HCEC 1CT (cell line): ENCODE measurements at places on chromosomes 4 and X.
A peak's percentile ranks its signal among the peaks of the same experiment; 100 is the strongest.

GRCh38 chrX:139965421-139965820, at the start of gene CXorf66:
Gene CXorf66 (minus strand): TSS chrX:139965521. CDS start chrX:139965496, 25 bp downstream.
- DNase-seq, result no peak

- peak; percentile 65 for DNase-seq
Observed at GRCh38 chrX:150730719-150731118, 37.5 kb downstream of the MTMR1 start.

DNA sequence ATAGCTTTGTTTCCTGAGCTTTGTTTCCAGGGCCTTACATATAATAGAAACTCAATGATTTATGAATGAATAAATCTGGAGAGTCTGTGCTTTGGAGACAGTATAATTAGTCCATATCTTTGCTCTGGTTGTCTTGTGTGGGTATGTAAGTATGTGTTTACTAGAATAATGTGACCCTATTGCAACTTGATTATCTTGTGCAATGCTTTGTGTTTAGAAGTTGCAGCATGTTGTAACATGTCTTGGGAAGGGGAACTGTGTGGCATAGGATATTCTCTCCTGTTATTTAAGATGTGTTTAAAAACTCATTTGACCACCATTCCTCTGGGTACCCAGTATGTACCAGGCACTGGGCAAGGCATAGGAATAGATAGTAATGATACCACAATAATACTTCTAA, 6.1 kb downstream of the SPATA18 start:
- DNase-seq, result no peak

DNA sequence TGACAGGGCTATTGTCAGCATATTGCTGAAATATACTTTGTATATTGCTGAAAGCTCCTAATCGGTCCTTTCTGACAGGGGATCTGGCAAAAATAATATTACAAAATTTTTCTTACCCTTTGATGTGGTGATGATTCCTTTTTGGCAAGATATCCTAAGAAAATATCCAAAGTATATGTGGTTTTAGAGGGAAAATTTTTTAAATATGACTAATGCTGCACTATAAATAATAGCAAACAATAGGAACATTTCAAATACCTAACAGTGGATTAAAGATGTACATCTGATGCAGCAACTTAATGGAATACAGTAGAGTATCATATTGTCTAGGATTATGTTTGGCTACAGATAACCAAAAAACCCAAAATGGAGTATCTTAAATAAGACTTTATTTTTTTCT, 49.6 kb downstream of the RRAGB start:
- DNase-seq, result peak; percentile 35

GRCh38 chrX:19172741-19173140, 50.5 kb upstream of the ADGRG2 start:
- no peak for DNase-seq

GRCh38 chr4:91058345-91058744, 931.2 kb downstream of the CCSER1 start:
- DNase-seq, result no peak

DNA sequence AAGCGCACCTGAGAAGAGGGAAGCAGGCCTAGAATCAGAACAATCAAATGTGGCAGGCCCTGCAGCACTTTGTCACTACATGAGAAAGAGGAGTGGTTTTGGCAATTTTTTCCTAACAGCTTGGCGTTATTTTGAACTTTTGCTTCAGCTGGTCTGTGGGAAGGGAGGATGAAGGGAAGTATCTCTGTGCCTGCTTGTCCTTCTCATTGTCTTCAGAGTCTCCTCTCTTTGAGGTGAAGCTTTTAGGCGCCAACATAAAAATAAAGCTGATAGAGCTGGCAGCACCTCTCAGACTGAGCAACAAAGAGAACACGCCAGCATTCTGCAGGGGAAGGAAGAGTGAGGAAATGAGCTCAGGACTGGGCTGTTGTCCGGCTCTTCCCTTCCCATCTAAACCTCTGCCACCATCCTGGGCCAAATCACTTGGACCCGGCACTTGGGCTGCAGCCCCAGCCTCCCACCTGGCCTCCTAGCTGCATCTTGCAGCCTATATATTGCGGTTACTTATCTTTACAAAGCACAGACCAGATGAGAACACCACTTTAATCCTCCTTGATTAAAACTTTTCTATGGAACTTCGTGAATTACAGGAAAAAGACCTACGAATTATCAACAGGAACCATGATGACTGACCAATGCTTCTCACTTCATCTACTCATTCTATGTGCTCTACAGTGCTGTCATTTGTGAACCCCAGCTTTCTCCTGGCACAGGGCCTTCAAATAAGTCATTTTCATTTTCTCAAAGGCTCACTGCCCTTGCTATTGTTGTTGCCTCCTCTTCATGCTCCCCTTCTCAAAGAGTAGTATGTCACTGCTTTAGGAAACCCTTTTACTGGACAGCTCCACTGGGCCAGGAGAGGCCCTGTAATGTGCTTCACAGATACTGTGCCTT, 476.4 kb upstream of the HS3ST1 start:
- DNase-seq, result no peak

DNA sequence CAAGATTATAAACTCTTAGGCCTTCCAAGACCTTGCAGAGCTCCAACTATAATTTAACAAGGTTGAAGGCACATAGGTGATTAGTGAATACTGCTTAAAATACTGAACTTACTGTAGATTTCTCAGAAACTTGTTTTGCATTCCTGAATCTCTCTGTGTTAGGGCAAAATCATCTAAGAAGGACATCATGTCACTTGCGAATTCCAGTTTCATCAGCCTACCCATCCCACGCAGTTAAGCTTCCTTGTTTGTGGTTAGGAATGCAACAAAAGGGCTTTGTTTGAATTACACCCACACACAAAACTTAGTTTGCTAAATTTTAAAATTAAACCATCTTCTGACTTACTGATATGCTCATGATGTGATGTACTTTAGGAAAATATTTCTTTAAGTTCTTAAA, 174.0 kb downstream of the SOWAHB start:
- peak; percentile 59 for DNase-seq

DNA sequence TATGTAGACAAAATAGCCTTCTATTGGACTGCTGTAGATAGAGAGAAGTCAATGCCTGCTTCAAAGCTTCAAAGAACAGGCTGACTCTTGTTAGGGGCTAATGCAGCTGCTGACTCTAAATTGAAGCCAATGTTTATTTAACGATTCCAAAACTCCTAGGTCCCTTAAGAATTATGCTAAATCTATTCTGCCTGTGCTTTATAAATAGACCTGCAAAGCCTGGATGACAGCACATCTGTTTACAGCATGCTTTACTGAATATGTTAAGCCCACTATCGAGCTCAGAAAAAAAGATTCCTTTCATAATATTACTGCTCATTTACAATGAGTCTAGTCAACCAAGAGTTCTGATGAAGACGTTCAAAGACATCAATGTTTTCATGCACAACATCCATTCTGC, 54.8 kb upstream of the RBMXL3 start:
- no peak for DNase-seq

DNA sequence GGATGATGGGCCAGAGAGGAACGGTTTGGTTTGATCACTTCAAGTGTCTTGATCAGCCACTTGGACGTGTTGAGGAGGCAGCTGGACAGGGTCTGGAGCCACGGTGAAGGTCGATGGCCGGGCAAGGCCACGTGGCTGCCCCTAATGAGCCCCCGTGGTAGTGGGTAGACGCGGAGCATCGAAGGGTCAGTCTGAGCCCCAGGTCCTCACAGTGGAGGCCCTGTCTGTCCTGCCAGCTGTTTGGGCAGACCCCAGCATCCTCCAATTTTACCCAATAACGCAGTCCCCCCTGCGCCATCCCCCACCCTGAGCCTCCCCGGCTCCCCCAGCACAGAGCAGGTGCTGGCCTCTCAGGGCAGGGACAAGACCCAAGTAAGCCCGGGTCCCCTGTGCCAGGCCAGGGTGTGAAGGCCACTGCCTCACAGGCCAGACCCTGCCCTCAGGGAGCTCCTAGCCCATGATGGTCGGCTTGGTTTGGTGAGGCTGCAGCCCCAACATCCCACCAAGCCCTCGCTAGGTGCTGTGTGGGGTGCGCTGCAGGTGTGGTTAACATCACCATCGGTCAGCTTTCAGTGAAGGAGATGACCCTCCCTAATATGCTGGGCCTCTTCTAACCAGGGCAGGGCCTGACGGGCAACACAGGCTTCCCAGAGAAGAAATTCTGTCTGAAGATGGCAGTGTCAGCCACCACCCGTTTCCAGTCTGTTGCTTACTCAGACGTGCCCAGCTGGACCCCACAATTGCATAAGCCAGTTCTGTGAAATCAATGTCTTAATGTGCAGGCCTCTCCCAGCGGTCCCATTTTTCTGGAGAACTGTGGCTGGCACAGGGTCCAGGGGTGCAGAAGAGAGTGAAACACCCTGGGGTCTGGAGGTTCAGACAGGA, 40.5 kb upstream of the NKX1-1 start:
- DNase-seq, result no peak

DNA sequence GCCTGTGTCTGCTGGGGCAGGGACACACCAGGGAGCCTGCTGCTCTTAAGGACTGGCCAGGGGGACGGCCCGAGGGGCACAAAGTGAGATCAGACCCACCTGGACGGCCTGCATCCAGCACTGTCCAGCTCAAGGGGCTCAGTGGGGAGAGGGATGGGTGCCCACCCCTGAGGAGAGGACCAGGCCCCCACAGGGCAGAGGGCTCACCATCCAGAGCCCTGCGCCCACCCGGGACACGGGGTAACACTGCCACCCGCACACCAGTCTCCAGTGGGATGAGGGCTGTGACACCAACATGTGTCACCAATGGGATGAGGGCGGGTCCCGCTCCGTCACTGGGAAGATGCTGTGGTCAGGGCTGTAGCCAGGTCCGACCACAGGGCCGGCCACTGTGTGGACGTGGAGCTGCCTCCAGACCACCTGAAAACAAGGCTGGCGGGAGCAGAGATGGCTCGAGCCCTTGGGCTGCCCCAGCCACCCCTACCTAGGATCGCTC, 13.2 kb downstream of the DGKQ start:
- DNase-seq, result no peak

- DNase-seq, result peak; percentile 56
Observed at GRCh38 chr4:130125467-130125866, 1029.5 kb downstream of the C4orf33 start.

DNA sequence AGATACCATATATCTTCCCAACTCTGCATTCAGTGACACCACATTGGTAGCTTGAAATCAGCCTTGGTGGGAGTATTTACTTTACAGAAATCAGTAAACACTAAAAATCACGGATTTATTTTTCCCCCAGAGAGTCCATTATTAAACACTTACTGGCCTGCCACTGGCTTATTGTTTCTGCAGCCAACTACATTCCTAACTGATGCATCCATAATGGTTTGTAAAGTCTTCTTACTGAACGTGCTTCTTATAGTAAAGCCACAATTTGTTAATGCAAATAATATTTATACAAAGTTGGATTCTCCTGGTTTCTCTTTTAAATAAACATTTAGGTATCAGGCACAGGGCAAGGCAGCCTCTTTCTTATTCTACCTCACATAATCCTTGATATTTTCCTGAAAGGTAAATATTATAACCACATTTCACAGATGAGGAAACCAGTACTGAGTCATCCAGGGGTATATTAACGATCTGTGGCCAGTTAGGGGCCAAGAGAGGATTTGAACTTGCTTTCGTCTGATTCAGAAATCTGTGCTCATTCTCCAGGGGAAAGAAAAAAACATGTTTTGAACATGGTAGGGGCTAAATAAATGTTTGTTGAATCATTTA, 136.5 kb downstream of the RAB28 start:
- DNase-seq, result peak; percentile 37

- no peak for DNase-seq
Observed at GRCh38 chr4:107870916-107871786, 46.4 kb downstream of the SGMS2 start.

- no peak for DNase-seq
Observed at GRCh38 chrX:68897118-68897945, 68.5 kb downstream of the EFNB1 start.

- DNase-seq, result no peak
Observed at GRCh38 chrX:64842492-64842891, 133.8 kb downstream of the ZC4H2 start.

- no peak for DNase-seq
Observed at GRCh38 chr4:19241895-19242294, 1009.8 kb upstream of the SLIT2 start.

GRCh38 chrX:118574666-118575065, 79.1 kb downstream of the DOCK11 start:
- DNase-seq, result no peak

DNA sequence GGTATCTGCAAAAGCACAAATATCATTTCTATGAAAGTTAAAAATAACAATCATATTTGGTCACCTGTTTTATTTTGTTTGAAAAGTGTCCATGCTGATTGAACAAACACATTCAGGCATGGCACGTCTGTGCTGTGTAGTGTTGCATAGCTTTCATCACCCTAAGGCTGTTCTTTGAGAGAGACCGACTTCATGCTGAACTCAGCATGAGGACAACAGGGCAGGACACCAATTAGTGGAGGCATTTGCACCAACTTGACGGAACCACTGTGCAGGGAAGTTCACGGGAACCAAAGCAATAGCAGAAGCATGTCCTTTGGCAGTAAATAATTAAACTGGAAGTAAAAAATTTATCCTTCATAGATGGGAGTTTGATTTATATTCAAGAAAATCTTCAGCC, 158.4 kb upstream of the SLC7A11 start:
- no peak for DNase-seq

DNA sequence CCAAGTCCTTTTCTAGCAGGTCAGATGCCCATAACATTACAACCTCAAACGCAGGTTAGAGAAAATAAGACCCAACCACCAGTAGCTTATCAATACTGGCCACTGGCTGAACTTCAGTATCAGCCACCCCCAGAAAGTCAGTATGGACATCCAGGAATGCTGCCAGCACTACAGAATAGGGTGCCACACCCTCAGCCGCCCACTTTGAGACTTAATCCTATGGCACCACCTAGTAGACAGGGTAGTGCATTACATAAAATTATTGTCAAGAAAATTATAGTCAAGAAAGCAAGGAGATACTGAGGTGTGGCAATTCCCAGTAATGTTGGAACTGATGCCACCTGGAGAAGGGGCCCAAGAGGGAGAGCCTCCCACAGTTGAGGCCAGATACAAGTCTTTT, 19.9 kb upstream of the TRIM61 start:
- peak; percentile 22 for DNase-seq

GRCh38 chr4:123166023-123166422, 230.6 kb upstream of the SPRY1 start:
- DNase-seq, result no peak
